ENCODE measurements at places on chromosomes 7 and 10.
A peak's percentile ranks its signal among the peaks of the same experiment; 100 is the strongest.

DNA sequence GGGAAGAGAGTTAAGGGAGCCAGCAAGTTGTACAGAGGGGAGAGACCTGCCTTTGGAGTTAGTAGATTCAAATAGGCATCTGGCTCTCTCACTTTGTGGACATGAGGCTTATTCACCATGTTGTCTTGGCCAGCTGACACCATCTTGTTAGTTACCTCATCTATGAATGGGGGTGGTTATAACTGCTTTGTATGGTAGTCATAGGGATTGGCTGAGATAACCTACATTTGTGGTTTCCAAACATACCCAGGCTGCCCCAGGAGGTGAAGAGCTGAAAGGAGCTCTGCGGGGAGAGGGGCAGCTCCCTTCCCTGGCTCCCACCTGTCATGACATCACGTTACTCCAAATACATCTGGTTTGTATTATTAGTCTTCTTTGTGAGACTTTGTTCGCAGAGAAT is 393.3 kb upstream of the AUTS2 start:
- DNase-seq: no peak

DNA sequence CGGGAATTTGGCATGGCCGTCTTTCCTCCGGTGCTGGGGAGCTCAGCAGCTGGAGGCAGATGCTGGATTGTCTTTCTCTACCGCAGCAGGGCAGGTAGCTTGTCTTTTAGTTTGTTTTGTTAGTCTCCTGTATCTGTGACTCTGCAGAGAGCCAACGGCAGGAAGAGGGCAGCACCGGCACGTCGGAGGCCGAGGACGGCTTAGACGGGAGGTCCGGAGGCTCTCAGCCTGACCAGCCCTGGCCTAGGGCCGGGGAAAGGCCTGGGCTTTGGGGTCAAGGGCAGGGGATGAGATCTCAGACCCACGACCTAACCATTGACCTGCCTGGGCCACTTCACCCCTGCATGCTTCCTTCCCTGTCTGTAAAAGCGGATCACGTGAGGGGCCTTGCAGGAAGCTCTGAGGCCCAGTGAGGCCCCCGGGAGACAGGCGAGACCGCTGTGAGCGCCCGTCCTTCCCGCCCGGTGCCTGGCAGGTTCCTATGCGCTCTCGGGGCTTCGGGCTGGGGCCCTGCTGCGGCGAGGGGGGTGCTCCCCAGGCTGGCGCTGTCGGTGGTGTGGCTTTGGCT is 72.7 kb downstream of the LHPP start:
- no peak for DNase-seq

- no peak for DNase-seq
These were observed 664.8 kb upstream of the SEMA3D start for GRCh38 chr7:85851571-85852193.

DNA sequence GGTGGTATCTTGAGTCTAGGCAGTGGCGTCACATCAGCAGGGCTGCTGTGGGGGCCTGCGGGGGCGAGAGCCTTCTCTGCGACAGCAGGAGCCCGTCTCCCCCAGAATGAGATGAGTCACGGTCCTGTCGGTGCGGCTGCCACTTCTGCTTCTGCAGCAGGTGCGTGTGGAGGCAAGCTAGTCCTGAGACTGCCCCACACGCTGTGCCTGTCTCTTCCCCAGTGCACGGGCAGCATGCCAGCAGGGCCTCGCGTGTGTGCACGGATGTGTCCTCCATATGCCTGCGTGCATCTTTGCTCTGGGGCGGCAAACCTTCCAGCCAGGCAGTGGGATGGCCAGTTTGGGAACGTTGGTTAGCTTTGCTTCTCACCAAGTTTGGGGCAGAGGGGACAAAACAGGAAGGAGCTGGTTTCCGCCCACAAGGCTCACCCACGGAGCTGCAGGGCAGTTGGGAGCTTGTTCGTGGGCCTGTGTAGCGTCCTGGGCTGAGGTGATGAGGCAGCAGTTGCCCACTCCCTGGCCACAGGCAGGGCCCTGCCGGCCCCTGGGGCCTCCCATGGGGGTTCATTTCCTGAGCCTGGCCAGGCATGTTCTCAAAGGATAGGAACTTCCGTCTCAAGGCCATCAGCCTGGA is 60.8 kb upstream of the PPIF start:
- DNase-seq: peak; percentile 57

DNA sequence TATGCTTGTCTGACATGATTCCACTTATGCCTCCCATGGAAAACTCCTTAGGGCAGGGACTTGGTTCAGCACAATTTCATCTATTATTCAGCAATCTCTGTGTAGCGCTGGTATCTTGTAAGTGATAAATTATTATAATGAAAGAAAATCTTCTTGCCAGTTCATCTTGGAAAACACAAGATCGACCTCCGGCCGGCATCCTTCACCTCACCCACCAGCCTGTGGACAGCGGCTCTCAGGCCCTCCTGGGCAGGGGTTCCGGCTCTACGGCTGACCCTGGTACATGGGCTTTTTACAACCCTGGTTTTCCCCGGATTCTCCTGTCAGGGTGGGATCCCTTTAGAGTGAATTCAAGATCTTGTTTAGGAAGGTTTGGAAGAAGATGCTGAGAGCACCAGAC is 145.6 kb downstream of the ADARB2 start:
- no peak for DNase-seq

DNA sequence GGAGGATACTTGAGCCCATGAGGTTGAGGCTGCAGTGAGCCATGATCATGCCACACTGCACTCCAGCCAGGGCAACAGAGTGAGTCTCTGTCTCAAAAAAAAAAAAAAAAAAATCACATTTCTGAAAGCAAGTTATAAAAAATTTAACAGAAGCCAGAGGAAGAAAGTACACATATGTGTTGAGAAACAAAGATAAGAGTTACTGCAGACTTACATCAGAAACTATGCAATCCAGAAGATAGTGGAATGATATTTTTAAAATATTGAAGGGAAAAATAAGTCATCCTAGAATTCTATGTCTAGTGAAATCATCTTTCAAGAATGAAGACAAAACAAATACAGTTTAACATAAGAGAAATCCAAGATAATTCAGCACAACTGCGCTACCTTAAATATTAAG is 46.9 kb downstream of the ZNF518A start:
- no peak for DNase-seq

DNA sequence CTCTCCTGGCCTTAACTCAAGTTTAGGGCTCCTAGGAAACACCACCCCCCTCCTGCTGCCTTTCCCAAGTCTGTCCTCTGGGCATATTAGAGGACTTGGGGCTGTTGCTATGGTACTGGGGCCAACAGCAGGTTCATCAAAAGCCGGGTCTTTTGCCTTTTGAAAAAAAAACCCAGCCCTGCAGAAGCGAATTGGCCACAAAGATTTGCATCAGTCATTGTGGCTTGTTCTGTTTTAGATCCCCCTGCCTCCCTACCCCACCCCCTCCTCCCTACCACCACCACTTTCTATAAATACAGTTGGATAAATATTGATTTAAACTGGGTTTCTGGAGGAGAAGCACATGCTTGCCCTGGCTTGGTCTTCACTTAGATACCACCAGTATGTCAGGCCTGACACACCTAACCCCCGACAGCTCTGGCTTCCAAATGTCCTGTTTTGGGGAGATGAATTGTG is 7.0 kb downstream of the MXI1 start:
- no peak for DNase-seq

DNA sequence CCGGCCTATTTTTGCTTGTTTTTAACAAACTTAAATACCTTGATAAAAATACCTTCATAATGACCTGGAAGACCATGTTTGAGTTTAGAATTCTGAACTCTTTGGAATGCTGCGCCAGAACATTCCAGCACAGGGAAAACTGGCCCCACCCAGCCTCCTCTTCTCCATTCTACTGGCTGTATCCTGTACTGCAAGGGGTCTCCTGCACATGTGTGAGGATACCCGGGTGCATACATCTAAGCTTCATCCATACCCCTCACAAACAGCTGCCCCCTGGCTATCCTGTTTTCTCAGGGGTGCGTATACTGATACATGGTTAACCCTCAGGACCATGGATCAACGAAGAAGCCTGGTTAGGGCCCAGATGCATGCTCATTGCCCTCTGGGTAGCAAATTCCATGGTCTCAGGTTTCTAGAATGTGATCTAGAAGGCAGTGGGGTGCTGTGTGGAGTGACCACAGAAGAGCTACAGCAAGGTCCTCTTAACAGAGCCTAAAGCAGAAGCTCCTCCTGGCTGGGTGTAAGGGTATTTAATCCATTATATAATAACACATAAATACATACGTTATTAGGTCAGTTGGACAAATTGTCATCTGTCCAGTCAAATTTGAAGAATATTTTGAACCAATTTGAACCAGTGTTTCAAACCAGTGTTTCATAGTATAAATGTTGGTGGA is 26.1 kb downstream of the HACD1 start:
- no peak for DNase-seq

- peak; percentile 17 for DNase-seq
These were observed 11.7 kb downstream of the CASP2 start for GRCh38 chr7:143299840-143300239.

GRCh38 chr10:18240185-18240882 is 100.1 kb downstream of the CACNB2 start:
- DNase-seq: no peak

DNA sequence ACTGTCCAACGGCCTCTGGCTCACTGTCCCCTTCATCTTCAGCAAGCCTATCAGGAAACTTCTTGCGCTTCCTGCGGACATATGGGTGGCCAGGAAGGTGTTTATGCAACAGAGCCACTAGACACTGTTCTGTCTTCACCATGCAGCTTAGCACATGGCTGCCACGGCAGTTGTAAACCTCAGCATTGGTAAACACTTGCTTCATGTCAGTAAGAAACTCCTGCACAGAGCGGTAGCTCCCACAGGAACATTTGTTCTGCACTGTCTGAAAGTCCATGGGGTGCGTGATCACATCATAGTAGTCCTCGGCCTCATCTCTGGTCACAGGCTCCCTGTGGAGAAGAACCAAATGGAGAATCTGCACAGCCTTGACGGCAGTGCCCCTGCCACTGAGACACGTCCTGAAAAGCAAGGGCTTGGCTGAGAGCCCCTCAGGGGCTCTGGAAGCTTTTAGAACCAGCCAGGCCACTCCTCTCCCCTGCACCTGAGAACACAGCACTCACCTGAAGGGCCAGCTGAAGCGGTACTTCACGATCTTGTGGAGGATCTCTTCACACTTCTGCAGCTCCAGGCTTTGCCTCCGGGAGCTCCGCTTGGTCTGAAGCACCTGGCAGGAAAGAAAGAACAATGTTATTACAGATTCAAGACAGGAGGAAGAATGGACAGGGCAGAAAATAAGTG is 8.8 kb downstream of the FZD9 start:
- DNase-seq: no peak

DNA sequence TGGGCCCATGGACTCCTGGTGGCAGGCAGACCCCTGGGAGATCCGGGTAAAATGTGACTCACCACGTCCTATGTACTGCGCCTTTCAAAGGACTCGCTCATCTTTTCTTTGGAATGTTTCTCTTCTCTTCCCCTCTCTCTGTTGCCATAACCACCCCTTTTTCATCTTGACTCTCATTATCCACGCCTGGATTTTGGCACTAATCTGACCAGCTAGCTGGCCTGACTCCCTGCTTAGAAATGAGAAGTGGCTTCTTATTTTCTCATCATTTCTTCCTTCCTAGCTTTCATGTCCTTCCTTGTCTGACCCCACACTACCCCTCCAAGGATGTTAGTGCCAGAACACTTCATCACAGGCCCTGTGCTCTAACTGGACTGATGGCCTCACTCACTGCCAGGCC is 98.0 kb upstream of the FAM171A1 start:
- no peak for DNase-seq

DNA sequence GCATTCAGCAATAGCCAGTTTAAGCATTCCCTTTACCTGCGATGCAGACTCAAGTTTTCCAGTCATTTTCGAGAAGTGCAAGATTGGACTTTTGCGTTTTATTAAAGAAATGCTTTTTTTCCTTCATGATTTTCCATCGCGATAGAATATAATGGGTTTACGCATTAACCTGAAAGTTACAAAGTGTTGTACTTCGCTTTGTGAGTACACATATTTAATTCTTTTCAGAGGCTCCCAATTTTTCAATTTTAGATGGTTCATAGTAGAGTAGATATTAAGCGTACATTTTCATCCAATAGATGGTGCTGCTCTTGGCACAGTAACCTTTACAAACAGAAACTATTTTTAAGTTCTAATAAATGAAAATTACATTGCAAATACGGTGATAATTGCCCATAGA is 1.3 kb downstream of the PTPRZ1 start:
- DNase-seq: no peak

- DNase-seq: no peak
These were observed 6.1 kb downstream of the DNTT start for GRCh38 chr10:96310321-96310669.

DNA sequence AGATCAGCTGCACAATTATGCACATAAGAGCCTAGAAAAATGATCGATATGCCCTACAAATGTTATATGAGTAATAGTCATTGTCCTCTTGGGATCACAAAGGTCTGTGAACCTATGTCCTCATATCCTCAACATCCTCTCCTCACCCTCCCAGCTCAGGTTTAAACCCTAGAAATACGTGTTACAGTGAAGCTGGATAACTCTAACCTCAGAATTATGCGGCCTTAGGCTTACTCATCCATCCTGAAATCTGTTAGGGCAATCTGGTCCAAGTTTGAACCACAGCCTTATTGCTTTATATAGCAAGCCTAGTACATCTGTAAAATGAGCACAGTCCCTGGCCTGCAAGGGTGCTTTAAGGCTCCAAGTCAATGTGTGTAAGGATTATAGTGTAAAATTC is 84.2 kb upstream of the FRMD4A start:
- no peak for DNase-seq

DNA sequence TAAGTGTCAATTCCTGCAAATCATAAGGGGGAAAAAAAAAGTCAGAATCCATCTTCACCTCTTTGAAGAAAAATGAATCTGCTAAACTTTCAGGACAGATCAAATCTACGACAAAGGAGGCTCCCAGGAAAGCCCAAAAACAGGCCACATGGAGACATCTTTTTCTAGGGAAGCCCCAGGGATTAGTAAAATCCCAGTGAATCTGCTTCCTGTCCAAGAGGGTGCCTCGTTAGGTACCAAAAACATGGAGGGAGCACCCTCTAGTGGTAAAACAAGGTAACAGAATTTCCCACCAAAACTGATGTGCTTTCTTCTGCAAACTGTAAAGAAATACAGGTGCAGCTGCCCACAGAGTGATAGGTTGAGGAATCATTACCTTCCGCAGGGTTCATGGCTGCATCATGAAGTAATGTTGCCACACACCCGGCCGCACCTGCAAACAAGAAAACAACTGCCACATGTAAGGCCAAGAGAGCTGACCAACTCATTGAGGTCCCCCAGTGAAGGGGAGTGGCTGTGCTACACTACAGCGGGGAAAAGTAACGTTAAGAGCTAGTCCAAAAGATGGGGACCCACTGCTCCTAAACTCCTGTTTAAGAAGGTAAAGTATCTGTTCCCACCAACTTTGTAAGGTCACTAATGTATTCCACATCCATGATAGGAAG is 7.9 kb downstream of the SLC25A28 start:
- DNase-seq: no peak

DNA sequence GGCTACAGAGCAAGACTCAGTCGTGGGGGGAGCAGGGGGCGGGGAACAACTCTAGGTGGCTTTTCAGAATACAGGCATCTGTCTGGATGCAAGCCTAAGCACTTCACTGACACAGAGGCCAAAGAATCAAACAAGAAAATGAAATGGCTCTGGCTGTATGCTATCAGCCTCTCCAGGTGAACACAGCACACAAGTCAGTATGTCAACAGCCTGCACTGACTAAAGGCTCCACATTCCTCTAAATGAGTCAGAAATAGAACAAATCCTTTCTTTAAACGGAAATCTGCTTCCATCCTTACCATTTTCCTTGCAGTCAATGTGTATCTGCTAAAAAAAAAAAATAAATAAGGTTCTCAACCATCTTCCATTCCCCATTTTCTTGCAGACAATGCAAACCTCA is 88.3 kb downstream of the ARMH3 start:
- DNase-seq: no peak
